Esophagus squamous epithelium (tissue), 5 donors: ENCODE measurements at places on chromosomes 3 and 15.

- no peak for DNase-seq
These were observed 416.1 kb downstream of the ERC2 start for GRCh38 chr3:56052188-56052587.

- DNase-seq, result no peak
These were observed 128.0 kb downstream of the LRIG1 start for GRCh38 chr3:66372681-66373350.

DNA sequence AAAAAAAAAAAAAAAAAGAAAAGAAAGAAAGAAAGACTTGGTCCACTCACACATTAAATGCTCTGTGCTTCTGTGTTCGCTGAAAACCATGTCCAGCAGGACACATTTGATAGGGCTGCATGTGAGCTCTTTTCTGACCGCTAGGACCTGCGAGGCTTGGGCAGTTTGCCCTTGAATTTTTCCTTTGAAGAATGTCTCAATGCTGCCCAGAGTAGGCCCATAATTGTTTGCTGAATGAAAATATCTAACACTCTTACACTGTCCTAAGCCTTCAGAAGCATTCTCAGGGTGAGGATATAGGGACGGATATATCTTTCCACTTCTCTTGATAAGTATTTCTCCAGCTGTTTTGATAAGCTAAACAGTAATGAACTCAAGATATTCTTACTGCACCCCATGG, 6.0 kb downstream of the KIF9 start:
- DNase-seq, result no peak

DNA sequence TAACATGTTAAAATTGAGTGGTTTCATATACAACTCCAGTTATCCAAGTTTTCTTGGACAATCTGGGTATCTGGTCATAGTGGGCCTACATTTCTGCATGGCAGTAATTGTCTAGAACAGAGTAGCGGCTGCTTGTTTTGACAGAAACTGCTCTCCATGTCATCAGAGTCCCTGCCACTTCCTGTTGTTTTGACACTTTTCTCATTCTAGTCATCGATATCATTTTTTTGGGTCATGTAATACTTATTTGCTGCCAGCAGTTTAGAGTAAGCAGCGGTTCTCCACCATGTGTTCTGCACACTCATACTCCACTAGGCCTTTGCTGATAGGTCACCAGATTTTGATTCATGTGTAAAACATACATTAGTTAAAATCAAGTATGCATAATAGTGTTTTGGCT, 81.5 kb downstream of the SLC25A26 start:
- DNase-seq, result no peak

DNA sequence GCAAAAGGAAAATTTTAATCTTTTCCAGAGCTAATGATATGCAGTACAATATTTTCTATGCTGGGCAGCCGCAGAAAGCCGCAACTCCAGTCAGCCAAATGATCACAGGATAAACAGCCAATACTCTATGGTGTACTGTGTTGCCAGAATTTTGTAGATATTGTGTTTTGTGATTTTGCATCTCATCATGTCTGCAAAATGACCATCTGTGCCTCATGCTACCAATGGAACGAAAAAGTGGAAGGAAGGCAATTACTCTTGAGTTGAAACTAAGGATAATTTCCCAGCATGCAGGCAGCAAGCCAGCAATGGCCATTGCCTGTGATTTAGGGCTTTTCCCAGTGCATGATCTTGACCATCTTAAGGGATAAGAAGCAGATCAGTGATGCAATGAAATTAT, 891.9 kb downstream of the PLOD2 start:
- DNase-seq, result no peak

- no peak for DNase-seq
These were observed 1.5 kb upstream of the SMAD3 start for GRCh38 chr15:67063689-67064606.

- no peak for DNase-seq
These were observed 90.0 kb downstream of the APBA2 start for GRCh38 chr15:28975766-28976179.
